Progenitor cell of endocrine pancreas (in vitro differentiated cells): ENCODE measurements at places on chromosomes 2 and 18.

DNA sequence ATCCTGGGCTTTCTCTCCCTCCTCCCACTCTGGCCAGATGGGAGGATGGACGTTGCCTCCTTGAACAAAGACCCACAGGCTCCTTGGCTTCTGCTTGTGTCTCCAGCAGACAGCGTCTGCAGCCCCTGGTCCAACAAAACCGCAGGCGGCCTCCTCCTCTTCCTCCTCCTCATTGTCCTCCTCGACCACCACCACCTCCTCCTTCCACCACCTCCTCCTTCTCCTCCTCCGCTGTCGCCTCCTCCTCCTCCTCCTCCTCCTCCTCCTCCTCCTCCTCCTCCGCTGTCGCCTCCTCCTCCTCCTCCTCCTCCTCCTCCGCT, 45.7 kb upstream of the ALPP start:
- DNase-seq: no peak
- no peaks in the 10 kb centered on the region for H3K4me1 ChIP-seq
- H3K4me3 ChIP-seq: no peak overlapping the region
- H3K36me3 ChIP-seq: no peaks in the 10 kb centered on the region

DNA sequence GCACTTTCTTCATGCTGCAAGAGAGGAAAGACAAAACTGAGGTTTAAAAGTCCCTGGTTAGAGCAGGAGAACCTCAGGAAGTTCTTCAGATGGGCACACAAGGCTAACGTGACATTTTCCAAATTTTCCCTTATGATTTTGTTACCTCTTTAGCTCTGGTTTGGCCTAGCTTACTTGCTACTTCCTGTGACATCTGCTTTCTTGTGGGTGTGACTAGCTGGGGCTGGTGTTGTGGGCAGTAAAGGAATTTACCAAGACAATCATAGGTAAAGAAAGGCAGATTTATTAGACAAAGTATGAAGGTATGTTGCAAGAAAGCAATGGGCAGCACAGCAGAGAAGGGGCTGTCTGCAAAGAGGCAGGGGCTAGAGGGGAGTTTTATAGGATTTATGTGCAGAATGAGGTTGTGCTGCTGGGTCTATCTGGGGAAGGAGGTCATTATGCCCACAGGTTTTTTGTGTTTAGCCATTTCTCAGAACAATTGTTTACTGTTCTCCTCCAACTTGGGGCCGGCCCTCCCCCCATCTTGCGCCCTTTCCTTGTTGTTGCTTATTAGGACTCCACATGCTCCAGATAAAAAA, 6.7 kb upstream of the TNP1 start:
- DNase-seq: no peak
- H3K27ac ChIP-seq: no peak overlapping the region
- no peaks in the 10 kb centered on the region for H3K27me3 ChIP-seq
- no peak overlapping the region for H3K4me3 ChIP-seq

- H3K4me1 ChIP-seq: peaks cover 2% of the 10 kb centered on the region
- DNase-seq: no peak
- H3K36me3 ChIP-seq: no peaks in the 10 kb centered on the region
- H3K27ac ChIP-seq: no peak overlapping the region
Observed at GRCh38 chr2:191855382-191855781, 8.5 kb upstream of the CAVIN2 start.

DNA sequence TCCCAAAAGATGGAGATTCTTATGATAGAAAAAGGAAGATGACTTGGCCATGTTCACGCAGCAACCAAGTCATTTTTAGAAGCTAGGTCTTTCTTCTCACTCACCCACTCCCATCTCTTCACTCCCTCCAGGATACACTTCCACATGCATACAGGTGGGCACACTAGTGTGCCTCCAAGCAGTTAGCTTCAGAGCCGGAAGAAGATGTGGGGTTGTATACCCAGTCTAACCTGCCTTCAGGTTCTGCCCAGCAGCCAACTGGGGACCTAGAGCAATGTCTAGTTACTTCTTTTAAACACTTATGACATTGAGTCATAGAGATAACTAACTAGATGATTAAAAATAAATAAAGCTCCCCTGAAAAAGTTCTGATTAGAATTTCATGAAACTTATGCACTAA, 21.8 kb upstream of the TANK start:
- H3K36me3 ChIP-seq: no peaks in the 10 kb centered on the region
- H3K27me3 ChIP-seq: no peaks in the 10 kb centered on the region
- H3K27ac ChIP-seq: no peak overlapping the region
- peaks cover 22% of the 10 kb centered on the region for H3K4me1 ChIP-seq
- no peak for DNase-seq

DNA sequence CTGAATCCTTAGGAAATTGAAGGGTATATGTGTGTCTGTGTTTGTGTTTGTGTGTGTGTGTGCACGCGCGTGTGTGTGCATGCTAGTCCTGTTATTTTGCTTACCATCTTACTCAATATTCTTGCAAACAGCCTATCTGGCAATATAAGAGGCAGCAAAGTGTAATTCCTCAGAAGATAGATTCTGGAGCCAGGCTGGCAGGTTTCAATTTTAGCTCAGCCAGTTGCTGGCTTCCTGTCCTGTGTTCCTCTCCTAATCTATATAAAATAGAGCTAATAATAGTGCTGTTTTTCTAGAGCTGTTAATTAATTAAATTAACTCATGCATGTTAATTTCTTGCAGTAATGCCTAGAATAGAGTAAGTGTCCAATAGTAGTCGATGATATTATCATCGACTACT, 256.2 kb downstream of the PIK3C3 start:
- no peaks in the 10 kb centered on the region for H3K4me1 ChIP-seq
- H3K4me3 ChIP-seq: no peak overlapping the region
- no peak for DNase-seq
- H3K36me3 ChIP-seq: no peaks in the 10 kb centered on the region

GRCh38 chr2:101976891-101977290, 14.9 kb upstream of the IL1R2 start:
- no peak for DNase-seq
- H3K4me3 ChIP-seq: no peak overlapping the region
- H3K4me1 ChIP-seq: no peaks in the 10 kb centered on the region
- H3K27ac ChIP-seq: no peak overlapping the region
- no peaks in the 10 kb centered on the region for H3K27me3 ChIP-seq
- H3K36me3 ChIP-seq: no peaks in the 10 kb centered on the region

- H3K4me1 ChIP-seq: peaks cover 4% of the 10 kb centered on the region
- H3K27ac ChIP-seq: no peak overlapping the region
- peaks cover 5% of the 10 kb centered on the region for H3K36me3 ChIP-seq
- H3K4me3 ChIP-seq: no peak overlapping the region
- no peak for DNase-seq
Observed at GRCh38 chr2:99737537-99737936, 247.7 kb upstream of the REV1 start.

GRCh38 chr18:67514901-67515540, 1.5 kb downstream of the DSEL start:
- no peak for DNase-seq
- peaks cover 16% of the 10 kb centered on the region for H3K4me1 ChIP-seq
- H3K27me3 ChIP-seq: peaks cover 27% of the 10 kb centered on the region
- H3K36me3 ChIP-seq: no peaks in the 10 kb centered on the region
- H3K27ac ChIP-seq: no peak overlapping the region
- peak overlapping the region; percentile 97 for H3K4me3 ChIP-seq

DNA sequence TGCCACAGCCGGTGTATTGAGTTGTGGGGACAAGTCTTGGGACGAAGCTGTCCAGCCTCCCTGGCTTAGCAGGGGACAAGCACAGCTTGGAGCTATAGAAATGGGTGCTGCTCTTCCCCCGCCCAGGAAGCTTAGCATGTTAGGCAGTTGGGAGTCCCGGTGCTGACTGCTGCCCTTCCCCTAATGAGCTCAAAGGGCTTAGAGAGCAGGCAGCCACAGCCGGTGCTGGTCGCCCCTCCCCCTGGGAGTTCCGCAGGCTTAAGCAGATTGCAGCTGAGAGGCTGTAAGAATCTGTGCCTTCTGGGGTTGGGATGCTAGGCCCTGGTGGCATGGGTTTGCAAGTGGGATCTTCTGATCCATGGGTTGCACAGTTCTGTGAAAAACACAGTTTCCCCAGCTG, 237.3 kb downstream of the DCDC2C start:
- H3K4me1 ChIP-seq: no peaks in the 10 kb centered on the region
- no peak overlapping the region for H3K4me3 ChIP-seq
- DNase-seq: no peak
- no peak overlapping the region for H3K27ac ChIP-seq

DNA sequence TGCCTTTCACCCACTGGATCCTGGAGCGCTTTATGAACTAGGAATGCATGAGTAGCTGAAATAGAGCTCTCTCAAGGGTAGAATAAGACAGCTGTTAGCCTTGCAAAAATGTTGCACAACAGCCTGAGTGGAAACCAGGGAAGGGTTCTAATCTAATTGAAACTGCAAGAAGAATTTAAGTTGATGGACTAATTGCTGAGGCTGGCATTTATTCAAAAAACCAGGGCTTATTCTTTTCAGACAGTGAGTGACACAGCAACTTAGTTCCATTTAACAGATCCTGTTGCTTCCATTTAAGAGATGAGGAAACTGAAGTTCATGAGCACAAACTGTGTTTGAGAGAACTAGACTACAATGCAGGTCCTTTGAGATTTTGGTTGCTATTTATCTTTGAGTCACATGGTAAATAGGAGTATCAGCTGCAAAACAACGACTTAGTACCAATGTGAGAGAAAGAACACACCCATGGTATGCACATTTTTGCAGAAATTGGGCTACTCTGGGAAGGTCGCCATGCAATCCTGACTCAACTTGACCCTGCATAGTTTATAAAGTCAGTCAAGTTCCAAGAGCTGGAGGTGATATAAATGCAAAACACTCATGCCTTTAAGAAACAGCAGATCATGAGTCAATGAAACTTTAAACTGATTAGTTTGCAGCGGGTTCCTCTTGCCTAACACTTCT, 76.4 kb upstream of the PARD3B start:
- H3K4me3 ChIP-seq: no peak overlapping the region
- H3K4me1 ChIP-seq: peaks cover 6% of the 10 kb centered on the region
- no peaks in the 10 kb centered on the region for H3K27me3 ChIP-seq
- DNase-seq: no peak
- no peaks in the 10 kb centered on the region for H3K36me3 ChIP-seq

- H3K27ac ChIP-seq: no peak overlapping the region
- peaks cover 1% of the 10 kb centered on the region for H3K36me3 ChIP-seq
- no peaks in the 10 kb centered on the region for H3K4me1 ChIP-seq
- H3K27me3 ChIP-seq: peaks cover 14% of the 10 kb centered on the region
- no peak for DNase-seq
Observed at GRCh38 chr2:240711296-240711695, 19.6 kb downstream of the AQP12A start.

- no peak for DNase-seq
- no peaks in the 10 kb centered on the region for H3K36me3 ChIP-seq
- no peak overlapping the region for H3K27ac ChIP-seq
- H3K4me1 ChIP-seq: peaks cover 1% of the 10 kb centered on the region
- peaks cover 23% of the 10 kb centered on the region for H3K27me3 ChIP-seq
- H3K4me3 ChIP-seq: no peak overlapping the region
Observed at GRCh38 chr2:216281876-216282275, 90.4 kb downstream of the MARCHF4 start.

DNA sequence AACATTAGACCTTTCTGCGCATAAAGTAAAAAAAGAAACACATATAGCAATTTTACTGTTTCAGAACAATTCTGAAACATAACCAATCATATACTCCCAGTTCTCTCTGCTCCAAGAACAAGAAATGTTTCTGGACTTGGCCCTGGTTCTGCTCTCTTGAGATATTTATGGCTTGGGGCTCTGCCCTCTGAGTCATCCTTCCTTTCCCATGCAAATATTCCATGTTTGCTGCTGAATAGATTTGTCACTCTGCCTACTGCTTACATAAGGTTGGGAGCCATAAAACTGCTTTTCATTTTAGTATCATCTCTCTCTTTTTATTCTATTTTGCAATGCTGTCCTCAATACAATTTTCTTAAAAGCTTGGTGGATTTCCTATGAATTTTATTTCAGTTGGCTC, 499.6 kb upstream of the ACVR2A start:
- no peak for DNase-seq
- H3K27ac ChIP-seq: no peak overlapping the region
- H3K4me3 ChIP-seq: no peak overlapping the region
- peaks cover 9% of the 10 kb centered on the region for H3K4me1 ChIP-seq
- H3K27me3 ChIP-seq: no peaks in the 10 kb centered on the region
- peaks cover 6% of the 10 kb centered on the region for H3K36me3 ChIP-seq

- no peaks in the 10 kb centered on the region for H3K36me3 ChIP-seq
- peaks cover 2% of the 10 kb centered on the region for H3K4me1 ChIP-seq
- H3K4me3 ChIP-seq: no peak overlapping the region
Observed at GRCh38 chr18:23825496-23825895, 136.2 kb downstream of the LAMA3 start.

DNA sequence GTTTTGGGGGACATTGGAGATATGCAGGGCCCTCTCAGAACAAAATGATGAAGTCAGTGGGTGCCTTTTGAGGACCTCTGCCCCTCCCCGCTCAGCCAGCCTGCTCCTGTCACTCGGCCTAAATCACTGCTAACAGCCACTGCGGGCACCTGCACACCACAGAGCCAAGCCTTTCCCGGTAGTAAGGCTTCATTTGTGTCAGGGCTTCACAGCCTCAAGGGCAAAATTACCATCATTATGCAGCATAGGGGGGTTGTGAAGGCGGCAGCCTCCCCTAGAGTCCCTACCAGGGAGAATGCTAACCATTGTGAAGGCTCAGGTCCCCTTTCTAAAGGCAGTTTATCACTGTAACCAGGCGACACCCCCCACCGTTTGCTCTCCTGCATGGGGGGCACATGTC, 519.8 kb upstream of the MYT1L start:
- no peak for DNase-seq
- no peak overlapping the region for H3K27ac ChIP-seq
- H3K4me1 ChIP-seq: peaks cover 2% of the 10 kb centered on the region
- no peaks in the 10 kb centered on the region for H3K36me3 ChIP-seq
- peaks cover 7% of the 10 kb centered on the region for H3K27me3 ChIP-seq
- no peak overlapping the region for H3K4me3 ChIP-seq

GRCh38 chr2:22904126-22904684, 480.8 kb upstream of the KLHL29 start:
- no peaks in the 10 kb centered on the region for H3K36me3 ChIP-seq
- H3K4me3 ChIP-seq: no peak overlapping the region
- H3K27me3 ChIP-seq: no peaks in the 10 kb centered on the region

- no peaks in the 10 kb centered on the region for H3K4me1 ChIP-seq
- no peak overlapping the region for H3K27ac ChIP-seq
- no peaks in the 10 kb centered on the region for H3K36me3 ChIP-seq
- DNase-seq: no peak
- H3K27me3 ChIP-seq: no peaks in the 10 kb centered on the region
Observed at GRCh38 chr2:188678882-188679281, 295.3 kb upstream of the COL3A1 start.
